ENCODE measurements at places on chromosomes 3 and 15.

GRCh38 chr3:67386451-67386850, 268.0 kb downstream of the SUCLG2 start:
- no peak for DNase-seq

GRCh38 chr15:78619022-78619950, 1.5 kb downstream of the CHRNA3 start:
- DNase-seq, result no peak

DNA sequence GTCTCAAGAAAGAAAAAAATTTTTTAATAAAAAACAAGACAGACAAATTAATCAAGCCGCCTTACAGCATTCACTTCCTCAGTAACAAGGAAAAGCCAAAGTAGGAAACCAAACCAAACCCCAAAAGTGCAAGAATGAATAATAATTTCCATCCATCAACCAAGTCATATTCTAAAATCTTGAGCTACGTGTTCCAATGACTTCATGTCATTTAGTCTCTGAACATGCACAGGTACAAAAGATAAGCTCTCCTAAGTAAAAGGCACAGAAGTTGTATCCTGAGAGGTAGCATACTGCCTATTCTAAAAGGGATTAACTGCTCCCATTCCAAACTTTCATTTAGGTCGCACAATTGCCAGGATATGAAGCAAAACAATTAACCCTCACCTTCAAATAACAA, 29.7 kb downstream of the SLC4A7 start:
- no peak for DNase-seq

GRCh38 chr15:66157507-66157906, 96.0 kb downstream of the MEGF11 start:
- DNase-seq, result no peak

GRCh38 chr3:29686889-29687592, 406.2 kb downstream of the RBMS3 start:
- no peak for DNase-seq

GRCh38 chr15:54517366-54517765, 539.1 kb downstream of the UNC13C start:
- DNase-seq, result no peak

GRCh38 chr3:150443331-150443741, 35.2 kb downstream of the TSC22D2 start:
- DNase-seq, result no peak

DNA sequence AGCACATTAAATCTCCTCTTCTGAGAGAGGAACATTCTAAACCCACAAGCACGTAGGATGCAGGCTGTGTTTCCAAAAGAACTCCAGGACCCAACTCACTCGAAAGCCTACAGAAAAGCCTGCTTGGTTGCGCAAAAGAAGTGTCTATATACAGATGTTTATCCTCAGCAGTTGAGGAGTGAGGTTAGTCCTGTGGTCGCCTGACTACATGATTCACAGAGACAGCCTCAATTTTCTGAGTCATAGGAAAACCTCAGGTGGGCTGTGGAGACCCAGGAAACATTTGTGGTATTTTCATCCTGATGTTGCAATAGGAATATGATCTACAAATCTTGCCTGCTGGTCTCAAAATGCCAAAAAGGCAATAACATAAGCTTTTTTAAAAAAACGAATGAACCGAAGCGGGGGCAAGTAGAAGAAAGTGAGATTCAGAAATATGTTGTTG, 183.8 kb upstream of the THRB start:
- DNase-seq, result no peak

DNA sequence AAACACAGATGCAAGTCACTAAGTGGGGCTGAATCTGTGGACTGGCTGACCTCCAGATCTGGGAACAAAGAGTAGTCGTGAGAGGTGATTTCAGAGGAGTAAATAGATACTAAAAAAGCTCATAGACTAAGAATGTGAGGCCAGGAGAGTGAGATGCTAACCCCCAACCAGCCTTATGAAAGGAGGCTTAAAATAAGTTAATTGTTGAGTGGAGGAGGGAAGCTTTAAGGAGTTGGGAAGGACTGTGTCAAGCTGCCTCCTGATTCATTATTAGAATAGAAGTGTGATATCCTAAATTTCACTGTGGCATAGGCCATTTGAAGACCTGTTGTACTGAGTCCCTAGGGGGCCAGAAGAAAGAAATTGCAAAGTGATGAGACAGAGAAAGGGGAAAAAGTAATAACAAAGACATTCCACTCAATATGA, 107.6 kb downstream of the RBPMS2 start:
- peak; percentile 14 for DNase-seq

GRCh38 chr15:98311566-98312188, 336.7 kb upstream of the IGF1R start:
- DNase-seq, result peak; percentile 7

- DNase-seq, result no peak
These were observed 7.3 kb downstream of the ANKRD63 start for GRCh38 chr15:40275523-40275922.

GRCh38 chr3:198079771-198080520, 119.9 kb downstream of the LMLN start:
- no peak for DNase-seq

DNA sequence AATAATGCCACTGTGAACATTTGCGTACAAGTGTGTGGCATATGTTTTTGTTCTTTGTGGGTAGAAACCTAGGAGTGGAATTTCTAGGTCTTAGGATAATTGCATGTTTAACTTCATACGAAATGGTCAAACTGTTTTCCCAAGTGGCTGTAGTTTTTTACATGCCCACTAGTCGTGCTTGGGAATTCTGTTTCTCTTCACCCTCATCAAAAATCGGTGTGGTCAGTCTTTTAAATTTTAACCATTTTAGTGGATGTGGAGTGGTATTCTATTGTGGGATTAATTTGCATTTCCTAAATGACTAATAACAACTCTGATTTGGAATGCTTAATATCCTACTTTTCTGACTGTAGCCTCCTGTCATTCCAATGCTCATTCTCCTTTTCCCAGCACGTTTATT, 27.6 kb downstream of the ZFAND6 start:
- no peak for DNase-seq

DNA sequence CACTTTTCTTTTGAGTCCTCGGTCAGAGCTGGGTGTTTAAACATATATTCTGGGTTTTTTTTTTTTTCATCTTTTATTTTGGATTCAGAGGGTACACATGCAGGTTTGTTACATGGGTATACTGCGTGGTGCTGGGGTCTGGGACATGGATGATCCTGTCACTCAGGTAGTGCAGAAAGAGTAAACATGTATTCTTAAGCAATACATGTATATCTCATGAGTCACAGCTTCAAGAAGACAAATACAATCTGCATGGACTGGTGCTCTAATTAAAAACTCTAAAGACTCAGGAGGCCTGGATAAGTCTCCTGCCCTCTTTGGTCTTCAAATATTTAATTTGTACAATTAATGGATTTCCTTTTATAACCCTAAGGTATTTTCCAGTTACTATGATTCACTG, 50.6 kb upstream of the PHLDB2 start:
- DNase-seq, result no peak

- no peak for DNase-seq
These were observed 35.4 kb downstream of the PXYLP1 start for GRCh38 chr3:141266797-141267555.

GRCh38 chr3:173993299-173993698, 595.8 kb downstream of the NLGN1 start:
- DNase-seq, result no peak

- DNase-seq, result no peak
These were observed 100.3 kb downstream of the ADAM10 start for GRCh38 chr15:58649175-58649574.

- DNase-seq, result no peak
These were observed 44.3 kb upstream of the MRPS22 start for GRCh38 chr3:139299261-139300132.

GRCh38 chr15:68739390-68740080, 81.2 kb downstream of the ANP32A start:
- DNase-seq, result no peak

DNA sequence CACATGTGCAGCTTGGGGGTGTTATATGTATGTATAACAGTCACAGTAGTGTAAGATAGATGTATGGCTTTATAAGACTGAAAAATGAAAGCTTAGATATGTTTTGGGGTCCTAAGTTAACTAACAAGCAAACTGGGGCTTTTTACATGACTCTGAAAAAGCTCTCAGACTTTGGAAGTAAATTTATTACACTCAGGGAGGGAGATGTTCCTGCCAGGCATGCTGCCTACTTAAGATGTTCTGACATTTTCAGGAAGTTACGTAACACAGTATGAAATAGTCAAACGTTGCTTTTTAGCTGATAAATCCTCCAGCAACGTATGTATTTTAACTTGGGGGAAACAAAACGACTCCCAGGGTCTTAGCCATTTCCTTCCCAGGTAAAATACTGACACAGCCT, 1.7 kb upstream of the IFT57 start:
- DNase-seq, result no peak

GRCh38 chr15:90460142-90460824, 69.4 kb upstream of the CRTC3 start:
- no peak for DNase-seq

- no peak for DNase-seq
These were observed 838.3 kb downstream of the VGLL3 start for GRCh38 chr3:86152620-86153019.

DNA sequence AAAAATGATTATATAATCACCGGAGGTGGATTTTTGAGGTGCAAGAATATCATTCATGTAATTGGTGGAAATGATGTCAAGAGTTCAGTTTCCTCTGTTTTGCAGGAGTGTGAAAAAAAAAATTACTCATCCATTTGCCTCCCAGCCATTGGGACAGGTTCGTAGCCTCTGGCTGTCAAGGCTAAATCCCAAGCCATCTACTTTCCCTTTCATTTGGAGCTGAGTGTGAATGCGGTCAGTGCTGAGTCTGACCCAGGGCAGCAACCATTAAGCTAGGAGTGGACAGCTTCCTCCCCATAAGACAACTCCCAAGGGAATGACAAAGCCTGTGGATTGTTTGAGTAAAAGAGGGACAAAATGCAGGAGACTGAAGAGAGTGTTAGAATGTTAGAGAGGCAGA, 33.6 kb downstream of the PARP14 start:
- DNase-seq, result no peak

DNA sequence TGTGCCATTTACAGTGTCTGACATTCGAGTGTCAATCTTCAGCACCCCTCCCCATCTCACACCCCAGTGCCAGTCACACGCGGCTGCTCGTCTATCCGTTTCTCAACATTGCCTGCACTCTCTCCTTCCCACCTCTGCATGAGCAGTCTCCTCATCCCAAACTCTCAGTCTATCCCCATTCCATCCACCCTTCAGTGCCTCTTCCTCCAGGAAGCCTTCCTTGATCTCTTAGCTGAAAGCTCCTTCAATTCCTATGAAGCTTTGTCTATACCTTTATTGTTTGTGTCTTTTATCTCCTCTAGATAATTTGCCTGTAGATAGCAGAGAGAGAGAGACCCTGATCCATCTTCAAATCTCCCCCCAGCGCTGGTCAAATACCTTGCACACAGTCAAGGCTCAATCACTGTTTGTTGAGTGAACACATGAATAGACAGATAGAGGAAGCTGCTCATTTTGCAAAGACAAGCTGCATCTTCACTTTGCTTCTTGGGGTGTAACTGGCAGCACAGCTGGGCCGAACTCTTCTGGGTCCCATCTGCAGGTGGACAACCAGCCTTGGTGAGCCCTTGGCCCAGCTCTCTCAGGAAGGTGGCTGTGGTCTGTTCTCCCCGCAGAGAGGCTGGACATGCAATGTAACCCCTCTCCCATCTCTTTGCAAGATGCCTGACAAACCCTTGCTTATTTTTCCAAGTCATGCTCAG, 52.8 kb downstream of the ITGA11 start:
- DNase-seq, result no peak

GRCh38 chr3:161177991-161178390, 43.1 kb upstream of the NMD3 start:
- no peak for DNase-seq

DNA sequence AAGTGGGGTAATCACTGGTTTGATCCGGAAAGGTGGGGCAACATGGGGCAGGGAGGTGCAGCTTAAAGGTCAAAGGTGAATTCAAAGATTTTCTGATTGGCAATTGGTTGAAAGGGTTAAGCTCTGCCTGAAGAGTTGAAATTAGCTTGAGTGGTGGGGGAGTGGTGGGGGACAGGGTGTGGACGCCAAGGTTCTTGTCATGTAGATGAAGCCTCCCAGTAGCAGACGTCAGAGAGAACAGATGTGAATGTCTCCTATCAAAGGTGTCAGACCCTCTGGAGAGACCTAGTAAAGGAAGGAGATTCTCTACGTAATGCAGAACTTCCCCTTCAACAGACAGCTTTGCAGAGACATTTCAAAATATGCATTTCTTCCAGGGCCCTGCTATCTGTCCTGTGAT, 62.8 kb downstream of the ABCC5 start:
- no peak for DNase-seq

- DNase-seq, result no peak
These were observed 164.5 kb downstream of the FBLN2 start for GRCh38 chr3:13713396-13713795.

DNA sequence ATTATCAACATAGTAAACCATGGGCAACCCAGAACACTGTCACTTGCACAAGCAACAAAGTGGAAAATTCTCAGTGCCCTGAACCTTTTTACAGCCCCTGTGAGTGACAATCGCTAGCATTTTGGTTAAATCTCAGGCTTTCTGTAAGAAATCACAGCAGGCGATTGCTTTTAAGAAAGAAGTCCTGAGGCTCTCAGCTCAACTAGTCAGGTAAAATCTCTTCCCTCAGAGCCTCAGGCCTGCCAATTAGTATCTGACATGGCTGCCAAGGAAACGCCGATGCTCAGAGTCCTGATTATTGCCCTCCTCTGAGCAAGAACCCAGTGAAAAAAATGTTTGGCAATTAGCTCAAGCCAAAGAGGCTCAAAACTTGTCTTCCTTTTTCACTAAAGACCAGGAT, 530.8 kb downstream of the DIPK2A start:
- DNase-seq, result no peak

GRCh38 chr15:85760049-85760448, 34.7 kb downstream of the KLHL25 start:
- DNase-seq, result no peak

- no peak for DNase-seq
These were observed 58.4 kb downstream of the NME9 start for GRCh38 chr3:138271189-138271794.

DNA sequence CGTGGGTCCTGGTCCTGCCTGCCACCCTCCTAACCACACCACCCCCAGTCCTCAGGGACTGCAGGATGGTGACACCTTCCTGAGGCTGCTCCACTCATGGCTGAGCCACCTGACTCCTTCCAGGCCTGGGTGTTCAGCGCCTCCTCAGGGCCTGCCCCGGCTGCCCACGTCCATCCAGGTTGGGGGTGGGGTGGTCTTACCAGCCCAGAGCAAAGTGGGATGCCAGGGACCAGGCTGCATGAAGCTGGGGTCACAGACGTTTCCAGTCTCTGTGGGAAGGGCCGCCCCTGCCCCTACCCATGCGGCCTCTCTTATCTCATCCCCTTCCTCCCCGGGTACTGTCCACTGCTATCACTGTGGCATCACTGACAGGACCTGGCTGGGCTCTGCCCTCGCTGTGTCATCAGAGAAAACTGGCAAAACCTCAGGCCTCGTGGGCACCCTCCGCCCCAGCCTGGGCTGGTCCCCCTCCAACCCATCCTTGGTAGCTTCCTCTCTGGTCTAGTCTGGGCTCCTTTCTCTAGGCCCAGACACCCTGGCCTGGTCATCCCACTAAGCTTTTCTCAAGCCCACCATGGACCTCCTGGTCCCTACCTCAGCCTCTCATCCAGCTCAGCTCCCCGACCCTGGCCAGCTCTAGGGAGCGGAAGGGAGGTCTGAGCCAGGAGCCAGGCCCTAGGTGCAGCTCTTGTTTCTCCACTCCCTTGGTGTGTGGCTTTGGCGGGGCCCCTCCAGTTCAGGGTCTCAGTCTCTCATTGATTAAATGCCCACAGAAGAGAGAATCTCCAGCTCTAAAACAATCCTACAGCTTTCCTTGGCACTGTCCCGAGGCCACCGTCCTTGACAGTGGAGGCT, 32.9 kb downstream of the WNT7A start:
- DNase-seq, result no peak

- DNase-seq, result no peak
These were observed 4.4 kb upstream of the FOXB1 start for GRCh38 chr15:59999612-60000112.

Data from AG04449 (cell line).